ENCODE measurements at places on chromosomes 4 and X.

DNA sequence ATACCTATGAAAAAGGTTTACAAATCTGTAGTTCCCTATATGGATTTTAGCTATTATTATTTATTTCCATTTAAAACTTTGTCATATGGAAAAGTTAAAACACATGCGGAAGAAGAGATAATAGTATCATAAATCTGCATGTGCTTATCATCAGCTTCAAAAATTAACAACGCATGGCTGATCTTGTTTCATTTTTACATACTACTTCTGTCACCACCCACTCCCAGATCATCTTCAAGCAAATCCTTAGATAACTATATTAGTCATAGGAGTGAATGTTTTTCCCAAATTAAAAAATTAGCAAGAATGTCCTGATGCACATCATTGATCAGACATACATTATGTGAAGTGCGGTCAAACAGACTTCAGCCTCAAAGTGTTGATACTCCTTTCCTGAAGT lies 24.6 kb upstream of the MOB1B start:
- DNase-seq: no peak

- no peak for DNase-seq
Measured at GRCh38 chr4:41969671-41970070, 11.9 kb upstream of the DCAF4L1 start.

- no peak for DNase-seq
Measured at GRCh38 chrX:111778591-111778990, 97.4 kb upstream of the TRPC5OS start.

- peak; percentile 1 for DNase-seq
Measured at GRCh38 chrX:103817502-103817901, 14.6 kb downstream of the RAB9B start.

GRCh38 chr4:166077782-166078181 lies 204.7 kb downstream of the TLL1 start:
- no peak for DNase-seq

DNA sequence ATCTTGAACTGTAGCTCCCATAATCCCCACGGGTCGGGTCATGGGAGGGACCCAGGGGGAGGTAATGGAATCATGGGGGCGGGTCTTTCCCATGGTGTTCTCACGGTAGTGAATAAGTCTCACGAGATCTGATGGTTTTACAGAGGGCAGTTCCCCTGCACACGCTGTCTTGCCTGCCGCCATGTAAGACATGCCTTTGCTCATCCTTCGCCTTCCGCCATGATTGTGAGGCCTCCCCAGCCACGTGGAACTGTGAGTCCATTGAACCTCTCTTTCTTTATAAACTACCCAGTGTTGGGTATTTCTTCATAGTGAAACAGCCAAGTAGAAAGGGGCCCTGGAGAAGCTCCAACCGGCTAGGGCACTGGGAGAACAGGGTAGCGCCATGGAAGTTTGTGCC lies 12.3 kb downstream of the CTAG1A start:
- DNase-seq: no peak

Measured in CD8-positive, alpha-beta memory T cell (primary cell).